Stimulated activated CD4-positive, alpha-beta T cell treated with anti-CD3 and anti-CD28 coated beads, Interleukin-1b, Interleukin-23, amount 100 ng/mL, for 4 hours (primary cell): ENCODE measurements at places on chromosomes 4 and X.

- no peak for DNase-seq
These were observed 127.8 kb downstream of the KCTD8 start for GRCh38 chr4:44320833-44321232.

DNA sequence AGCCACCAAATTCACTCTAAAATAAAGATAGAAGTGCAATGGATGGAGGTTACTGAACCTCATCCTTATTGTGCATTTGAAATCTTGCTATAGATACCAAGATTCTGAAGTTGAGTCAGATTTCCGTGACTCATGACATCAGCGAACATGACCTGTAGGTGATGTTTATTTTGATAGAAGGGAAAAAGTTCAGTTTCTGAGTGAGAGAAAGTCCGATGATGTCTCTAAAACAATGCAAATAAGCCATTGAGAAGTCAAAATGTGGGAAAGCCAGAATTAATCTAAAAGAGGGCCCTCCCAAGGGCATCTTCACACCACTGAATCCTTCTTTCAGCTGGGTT lies 20.0 kb downstream of the PHOX2B start:
- DNase-seq = no peak

GRCh38 chr4:100302061-100303026 lies 112.1 kb upstream of the DDIT4L start:
- no peak for DNase-seq

- DNase-seq = no peak
These were observed 554.8 kb upstream of the HTR2C start for GRCh38 chrX:114028907-114029662.

GRCh38 chr4:173181848-173182247 lies 13.2 kb downstream of the GALNT7 start:
- DNase-seq = no peak

GRCh38 chr4:102675141-102675540 lies 85.6 kb downstream of the MANBA start:
- no peak for DNase-seq

- DNase-seq = no peak
These were observed 3.3 kb downstream of the SH3BP2 start for GRCh38 chr4:2795893-2796848.
